Memory B cell (primary cell): ENCODE measurements at places on chromosomes 6 and 20.

DNA sequence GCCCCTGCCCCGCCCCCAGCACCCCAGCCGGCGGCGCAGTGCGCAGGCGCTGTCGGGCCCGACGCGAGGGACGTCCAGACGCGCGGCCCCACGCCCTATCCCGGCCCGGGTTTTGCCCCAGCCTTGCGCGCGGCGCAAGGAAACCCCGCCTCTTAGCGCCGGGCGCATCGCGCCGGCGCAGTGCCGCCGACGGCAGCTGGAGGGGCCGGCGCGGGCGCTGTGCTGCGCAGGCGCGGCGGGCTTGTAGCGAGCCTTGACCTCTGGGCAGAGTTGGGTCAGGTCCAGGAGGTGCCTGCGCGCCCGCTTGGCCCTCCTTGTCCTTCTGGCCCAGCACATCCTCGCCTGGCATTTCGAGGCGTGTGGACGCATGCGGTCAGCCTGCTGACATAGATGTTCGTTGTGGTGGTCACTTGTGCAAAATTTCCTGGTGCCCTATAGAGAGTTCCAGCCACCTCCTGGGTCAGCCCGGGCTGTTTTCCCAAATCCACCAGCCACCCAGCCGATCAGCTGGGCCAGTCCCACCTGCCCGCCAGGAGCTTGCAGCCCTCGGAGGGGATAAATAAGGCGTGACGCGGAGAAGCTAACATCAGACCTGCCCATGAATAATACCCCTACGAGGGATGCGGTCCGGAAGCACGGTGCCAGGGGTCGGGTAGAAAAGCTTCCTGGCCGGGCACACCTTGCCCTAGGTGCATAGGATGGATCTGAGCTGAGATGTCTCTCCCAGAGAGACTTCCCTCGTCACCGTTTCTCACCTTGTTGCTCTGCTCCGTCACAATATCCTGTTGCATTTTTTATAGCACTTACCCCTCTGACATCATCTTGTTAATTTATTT lies 428 bp upstream of the PRELID3B start:
- peak; percentile 96 for DNase-seq

DNA sequence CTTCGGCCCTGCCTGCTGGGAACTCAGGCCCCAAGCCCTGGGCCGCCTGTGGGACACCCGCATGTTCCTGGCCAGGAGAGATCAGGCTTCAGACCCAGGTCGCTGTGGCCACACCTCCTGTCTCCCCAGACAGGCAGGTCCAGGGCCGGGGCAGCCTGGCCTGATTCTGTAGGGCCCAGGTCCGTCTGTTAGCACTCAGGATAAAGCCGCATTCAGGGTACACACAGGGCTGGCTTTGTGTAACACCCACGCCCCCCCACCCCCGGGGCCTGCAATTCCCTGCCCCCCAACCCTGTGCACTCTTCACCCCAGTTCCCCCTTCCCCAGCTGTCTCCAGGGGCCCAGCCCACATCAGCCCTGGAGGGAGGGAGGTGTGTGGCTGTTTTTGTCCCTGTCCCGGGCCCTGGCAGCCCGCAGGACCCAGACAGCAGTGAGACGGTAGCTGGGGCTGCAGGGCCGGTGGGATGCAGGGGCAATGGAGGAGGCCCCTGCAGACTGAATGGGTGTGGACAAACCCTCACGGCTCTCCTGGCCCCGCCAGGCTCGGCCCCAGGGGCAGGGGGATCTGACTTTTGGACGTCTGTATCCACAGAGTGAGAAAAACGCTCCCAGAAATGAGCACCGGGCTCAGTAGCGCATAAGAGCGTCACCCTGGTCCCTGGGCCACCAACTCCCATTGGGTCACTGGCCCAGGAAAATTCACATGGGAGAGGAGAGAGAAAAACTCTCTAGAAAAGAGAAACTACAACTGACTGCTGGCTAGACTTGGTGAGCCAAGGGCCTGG lies 42.4 kb upstream of the ZBP1 start:
- no peak for DNase-seq

- no peak for DNase-seq
Measured at GRCh38 chr6:27517928-27518787, 45.3 kb upstream of the ZNF184 start.

DNA sequence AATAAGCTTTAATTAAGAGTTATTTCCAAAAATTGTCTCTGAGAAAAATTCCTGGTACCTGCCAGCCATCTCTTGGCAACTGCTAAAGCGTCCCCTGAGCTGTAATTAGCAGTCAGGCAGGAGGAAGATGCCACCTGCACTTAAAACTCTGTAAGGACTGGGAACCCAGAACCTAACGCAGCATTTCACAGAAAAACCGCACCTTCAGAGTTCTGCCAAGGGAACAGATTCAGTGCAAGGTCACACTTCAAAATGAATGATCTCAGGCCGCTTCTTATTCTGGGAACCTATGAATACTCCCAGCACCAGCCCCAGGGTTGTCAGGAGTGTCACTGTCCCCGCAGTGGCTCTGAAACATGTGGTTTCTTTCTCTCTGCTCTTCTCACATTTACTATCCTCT lies 36.7 kb downstream of the INSM1 start:
- no peak for DNase-seq

- DNase-seq: no peak
Measured at GRCh38 chr6:116214681-116215080, 39.2 kb downstream of the TSPYL4 start.

- DNase-seq: no peak
Measured at GRCh38 chr6:133553652-133554051, 312.5 kb downstream of the EYA4 start.

- DNase-seq: no peak
Measured at GRCh38 chr6:108948181-108948661, 100.0 kb downstream of the ARMC2 start.

- DNase-seq: no peak
Measured at GRCh38 chr6:22057962-22058361, 238.9 kb downstream of the PRL start.

GRCh38 chr6:169885831-169886230 lies 134.4 kb downstream of the ERMARD start:
- no peak for DNase-seq

DNA sequence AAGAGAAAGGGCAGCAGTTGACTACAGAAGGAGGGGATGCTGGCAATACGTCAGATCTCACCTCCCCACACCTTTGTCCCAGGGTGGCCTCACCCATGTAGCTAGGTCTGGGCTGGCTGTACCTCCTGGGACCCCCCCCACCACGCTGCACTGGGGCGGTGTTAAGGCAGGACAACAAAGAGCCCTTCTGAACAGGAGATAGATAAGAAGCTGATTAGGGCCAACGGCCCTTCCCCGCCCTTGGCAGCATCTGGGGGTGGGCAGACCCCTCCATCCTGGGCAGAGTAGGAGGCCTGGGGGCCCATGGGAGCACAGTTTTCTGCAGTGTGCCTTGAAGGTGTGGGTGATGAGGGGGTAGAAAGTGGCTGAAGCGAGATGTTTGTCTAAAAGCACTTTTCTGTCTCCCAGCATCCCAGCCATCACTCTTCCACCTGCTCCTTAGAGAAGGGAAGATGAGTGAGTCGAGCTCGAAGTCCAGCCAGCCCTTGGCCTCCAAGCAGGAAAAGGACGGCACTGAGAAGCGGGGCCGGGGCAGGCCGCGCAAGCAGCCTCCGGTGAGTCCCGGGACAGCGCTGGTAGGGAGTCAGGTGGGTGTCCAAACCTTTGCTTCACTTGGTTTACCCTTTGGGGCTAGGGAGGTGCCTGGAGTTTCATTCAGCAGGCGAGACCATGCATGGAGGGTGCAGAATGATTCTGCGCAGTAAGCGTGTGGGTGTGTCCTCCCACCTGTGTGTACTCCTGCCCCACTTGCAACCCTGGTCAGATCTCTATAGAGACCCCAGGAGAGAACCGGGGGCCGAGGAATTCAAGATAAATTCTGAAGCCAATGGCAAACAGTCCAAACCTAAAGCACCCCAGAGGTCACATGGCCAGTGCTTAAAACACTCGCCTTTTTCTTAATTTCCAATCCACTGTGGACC lies 3.9 kb downstream of the HMGA1 start:
- DNase-seq: no peak

DNA sequence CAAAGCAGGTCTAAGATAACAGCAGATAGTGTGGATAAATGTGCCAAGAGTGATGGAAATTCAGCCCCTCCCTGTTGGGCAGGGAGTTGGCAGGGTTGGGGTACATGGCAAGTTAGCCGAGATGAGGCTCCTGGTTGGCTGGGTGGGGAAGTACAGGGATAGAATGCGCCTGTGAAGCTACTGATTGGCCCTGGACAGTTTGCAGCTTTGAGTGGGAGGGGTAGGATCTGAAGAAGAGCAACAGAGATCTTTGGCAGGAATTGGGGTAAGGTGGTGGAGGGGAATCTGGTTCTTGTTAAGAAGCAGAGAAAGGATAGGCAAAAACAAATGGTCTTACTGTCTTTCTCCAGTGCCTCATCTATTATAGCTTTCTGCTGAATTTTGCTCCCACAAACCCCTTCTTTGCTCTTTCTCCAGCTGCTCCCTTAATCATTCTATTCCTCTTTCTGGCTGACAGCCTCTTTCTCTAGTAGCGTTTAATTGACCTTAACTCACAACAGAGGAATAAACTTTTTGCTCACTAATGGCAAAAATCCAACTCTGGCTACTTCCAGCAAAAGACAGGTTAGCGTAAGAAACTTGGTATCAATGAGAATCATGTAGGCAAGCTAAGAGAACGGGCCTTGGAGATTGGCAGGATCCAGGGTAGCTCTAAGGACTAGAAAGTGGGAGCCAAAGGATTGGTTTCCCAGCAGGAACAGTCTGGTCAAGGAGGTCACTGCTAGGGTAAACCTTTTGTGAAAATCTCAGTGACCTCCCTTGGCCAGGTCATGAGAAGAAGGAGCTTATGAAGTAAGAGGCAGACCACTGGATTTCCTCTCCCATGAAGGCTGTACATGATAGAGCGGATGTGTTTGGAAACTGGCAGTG lies 86.3 kb upstream of the CARMIL1 start:
- no peak for DNase-seq

DNA sequence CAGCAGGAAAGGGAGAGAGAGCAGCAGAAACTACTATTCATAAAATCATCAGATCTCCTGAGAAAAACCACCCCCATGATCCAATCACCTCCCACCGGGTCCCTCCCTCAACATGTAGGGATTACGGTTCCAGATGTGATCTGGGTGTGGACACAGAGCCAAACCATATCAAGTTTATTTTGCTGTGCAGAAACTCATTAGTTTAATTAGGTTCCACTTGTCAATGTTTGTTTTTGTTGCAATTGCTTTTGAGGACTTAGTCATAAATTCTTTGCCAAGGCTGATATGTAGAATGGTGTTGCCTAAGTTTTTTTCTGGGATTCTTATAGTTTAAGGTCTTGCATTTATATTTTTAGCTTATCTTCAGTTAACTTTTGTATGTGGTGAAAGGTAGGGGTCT lies 422.0 kb upstream of the HS3ST5 start:
- no peak for DNase-seq

DNA sequence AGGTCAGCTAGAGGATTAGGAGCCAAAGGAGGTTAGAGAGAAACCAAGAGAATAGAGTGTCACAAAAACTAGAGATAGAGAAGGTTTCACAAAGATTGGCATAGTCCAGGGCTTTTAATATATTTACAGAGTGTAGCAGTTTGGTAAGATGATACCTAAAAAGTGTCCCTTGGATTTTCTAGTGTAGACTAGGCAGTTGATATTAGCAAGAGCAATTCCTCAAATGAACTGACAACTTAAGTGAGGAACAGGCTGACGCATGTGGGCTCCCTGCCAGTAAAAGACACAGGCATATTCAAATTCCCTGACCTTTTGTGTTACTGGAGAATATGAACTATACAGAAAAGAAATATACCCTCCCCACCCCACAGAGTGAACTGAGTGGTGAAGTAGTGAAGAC lies 40.1 kb downstream of the VTA1 start:
- DNase-seq: no peak

DNA sequence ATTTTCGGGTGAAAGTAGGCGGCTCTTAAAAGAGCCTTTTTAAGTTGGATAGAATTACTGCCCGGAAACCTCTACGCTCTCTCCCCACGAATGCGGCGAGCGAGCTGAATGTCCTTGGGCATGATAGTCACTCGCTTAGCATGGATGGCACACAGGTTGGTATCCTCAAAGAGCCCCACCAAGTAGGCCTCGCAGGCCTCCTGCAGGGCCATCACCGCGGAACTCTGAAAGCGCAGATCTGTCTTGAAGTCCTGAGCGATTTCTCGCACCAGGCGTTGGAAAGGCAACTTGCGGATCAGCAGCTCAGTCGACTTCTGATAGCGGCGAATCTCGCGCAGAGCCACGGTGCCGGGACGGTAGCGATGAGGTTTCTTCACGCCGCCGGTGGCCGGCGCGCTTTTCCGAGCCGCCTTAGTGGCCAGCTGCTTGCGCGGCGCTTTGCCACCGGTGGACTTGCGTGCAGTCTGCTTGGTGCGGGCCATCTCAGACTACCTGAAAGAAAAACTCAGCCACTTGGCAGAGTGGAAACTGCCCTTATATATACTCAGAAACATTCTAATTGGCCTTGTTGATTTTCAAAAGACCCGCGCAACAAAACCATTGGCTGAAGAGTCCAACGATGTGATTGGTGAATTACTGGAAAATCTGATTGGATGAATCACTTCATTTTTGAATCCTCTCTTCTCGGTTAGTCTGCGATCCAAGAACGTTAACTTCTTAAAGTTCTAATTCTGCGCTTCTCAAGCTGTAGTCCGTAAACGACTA lies 93.9 kb upstream of the BTN3A2 start:
- DNase-seq: peak; percentile 80

GRCh38 chr6:149723771-149724417 lies 6.0 kb upstream of the LATS1 start:
- peak; percentile 23 for DNase-seq

- peak; percentile 11 for DNase-seq
Measured at GRCh38 chr6:154276810-154277628, 79.6 kb downstream of the IPCEF1 start.

DNA sequence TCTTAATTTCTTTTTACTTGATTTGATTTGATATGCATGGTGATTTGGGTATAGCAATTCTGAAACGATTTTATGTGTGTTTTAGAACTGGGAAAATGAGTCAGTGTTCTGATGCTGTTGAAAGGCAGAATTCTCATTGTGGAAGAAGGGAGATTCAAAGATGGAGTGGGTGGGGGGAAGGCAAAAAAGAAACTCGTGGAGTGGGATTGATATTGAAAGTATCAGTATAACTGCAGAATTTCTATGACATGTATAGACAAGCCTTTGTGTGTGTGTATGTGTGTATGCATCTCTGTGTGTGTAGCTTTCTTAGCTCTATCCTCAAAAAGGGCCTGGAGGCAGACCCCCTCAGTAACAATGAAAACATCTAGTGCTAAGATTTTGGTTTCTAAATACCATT lies 184.3 kb upstream of the OLIG3 start:
- DNase-seq: no peak

DNA sequence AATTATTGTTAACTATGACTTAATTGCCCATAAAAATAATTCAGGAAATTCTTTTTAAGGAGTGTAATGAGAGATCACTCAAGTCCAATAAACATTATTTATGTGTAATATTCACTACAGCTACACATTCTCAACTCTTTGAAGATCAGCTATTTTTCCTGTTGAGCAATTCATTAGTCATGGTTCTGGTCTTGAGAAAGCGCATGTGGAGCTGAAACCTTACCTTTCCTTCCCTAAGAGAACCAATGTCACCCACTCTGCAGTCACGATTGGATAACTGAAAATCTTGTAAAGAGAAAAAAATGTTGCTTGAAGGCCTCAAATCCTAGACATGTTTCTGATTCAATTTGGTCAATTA lies 736.9 kb upstream of the MARCKS start:
- DNase-seq: no peak

GRCh38 chr6:156862711-156863110 lies 85.5 kb downstream of the ARID1B start:
- no peak for DNase-seq

- DNase-seq: no peak
Measured at GRCh38 chr6:38755874-38756273, 40.8 kb downstream of the DNAH8 start.
